ENCODE measurements at places on chromosomes 16 and 17. TPM values are rescaled to one million over a fixed set of nuclear protein-coding genes. Genes with fewer than 3 reads are reported as not detected.

DNA sequence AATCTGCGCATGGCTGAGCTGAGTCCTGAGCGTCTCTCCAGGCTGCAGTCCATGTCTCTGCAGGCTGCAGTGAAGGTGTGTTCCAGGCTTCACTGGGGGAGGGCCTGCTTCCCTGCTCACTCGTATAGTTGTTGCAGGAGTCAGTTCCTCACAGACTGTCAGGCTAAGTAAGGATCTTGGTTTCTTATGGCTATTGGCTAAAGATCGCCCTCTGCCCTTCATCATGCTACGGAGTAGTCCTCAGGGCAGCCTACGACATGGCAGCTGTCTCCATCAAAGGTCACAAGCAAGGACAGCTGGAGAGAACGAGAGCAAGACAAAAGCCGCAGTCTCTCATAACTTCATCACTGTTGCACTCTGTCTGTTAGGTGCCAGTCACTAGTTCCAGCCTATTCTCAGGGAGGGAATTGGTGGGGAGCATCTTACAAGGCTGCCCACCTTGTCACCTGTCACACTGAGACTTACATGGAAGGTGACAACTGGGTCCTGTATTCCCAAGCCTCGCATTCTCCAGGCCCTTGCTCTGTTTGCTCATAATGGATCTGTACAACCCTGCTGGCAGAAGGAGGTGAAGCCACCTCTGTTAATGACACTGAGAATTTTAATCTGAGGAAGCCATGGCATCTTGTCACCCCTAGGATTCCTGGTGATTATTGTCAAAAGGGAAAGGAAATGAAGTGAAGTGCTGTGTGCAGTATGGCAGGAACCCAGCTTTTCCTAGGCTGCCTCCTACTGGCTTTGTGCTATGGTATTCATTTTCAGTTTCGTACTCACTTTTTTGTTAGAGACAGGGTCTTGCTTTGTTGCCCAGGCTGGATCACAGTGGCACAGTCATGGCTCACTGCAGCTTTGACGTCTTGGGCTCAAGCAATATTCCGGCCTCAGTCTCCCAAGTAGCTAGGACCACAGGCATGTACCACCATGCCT is 43.4 kb downstream of the MFSD11 start:
- no peak for DNase-seq

- DNase-seq, result no peak
These were observed 11.8 kb downstream of the CNGB1 start for GRCh38 chr16:57959121-57959520.

DNA sequence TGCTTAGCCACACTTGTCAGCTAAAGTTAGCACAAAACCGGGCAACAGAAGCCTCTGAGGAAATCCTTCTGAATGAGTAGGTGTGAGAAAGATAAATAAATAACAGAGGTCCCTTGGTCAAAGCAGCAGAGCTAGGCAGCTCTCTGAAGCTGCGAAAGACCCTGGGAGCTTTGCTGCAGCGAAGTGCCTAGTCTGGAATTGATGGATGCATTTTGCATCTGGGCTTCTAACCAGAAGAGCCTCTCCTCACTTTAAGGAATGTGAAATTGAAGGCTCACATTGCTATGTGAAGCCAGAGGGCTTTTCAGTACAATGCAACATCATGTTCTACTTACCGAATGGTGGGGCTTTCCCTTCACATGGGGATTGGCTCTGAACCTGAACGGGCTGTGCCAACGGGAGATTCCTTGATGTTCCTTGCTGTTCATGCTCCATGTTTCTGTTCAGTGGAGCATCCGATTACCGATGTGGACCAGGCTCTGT is 274.6 kb downstream of the HS3ST3B1 start:
- DNase-seq, result no peak

- peak; percentile 30 for DNase-seq
These were observed 215.5 kb downstream of the MRTFB start for GRCh38 chr16:14286368-14287230.

- no peak for DNase-seq
These were observed 29.2 kb downstream of the ASPA start for GRCh38 chr17:3505008-3505407.

The FBRS gene
- polyA plus RNA-seq, result 9.0 TPM

DNA sequence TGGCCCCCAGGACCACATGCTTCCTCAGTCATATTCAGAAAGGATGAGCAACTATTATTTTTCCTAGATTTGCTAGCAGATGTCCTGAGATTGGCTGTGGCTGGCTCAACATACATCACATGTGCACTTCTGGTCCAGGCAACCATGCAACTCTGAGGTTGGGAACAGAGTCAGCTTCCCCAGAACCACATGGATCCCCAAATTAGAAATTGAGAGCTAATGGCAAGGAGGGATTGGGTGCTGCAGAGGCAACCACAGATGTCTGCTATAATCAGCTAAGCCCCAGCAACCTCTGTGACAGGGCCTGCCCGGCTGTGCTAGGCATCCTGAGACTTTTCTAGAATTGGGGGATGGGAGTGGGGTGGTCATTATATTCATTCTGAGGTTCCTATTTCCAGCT is 33.8 kb upstream of the CLEC18A start:
- DNase-seq, result no peak

- DNase-seq, result no peak
These were observed 222.5 kb downstream of the PRKCA start for GRCh38 chr17:66524877-66525276.

The KRT33B gene
- polyA plus RNA-seq, result not detected
